ENCODE measurements at places on chromosomes 6 and 20.

GRCh38 chr6:27669295-27669623 is 196.4 kb upstream of the ZNF184 start:
- no peak for DNase-seq

GRCh38 chr6:132491303-132491702 is 21.6 kb downstream of the STX7 start:
- no peak for DNase-seq

- DNase-seq = no peak
Measured at GRCh38 chr6:75608956-75609533, 7.4 kb downstream of the SENP6 start.

DNA sequence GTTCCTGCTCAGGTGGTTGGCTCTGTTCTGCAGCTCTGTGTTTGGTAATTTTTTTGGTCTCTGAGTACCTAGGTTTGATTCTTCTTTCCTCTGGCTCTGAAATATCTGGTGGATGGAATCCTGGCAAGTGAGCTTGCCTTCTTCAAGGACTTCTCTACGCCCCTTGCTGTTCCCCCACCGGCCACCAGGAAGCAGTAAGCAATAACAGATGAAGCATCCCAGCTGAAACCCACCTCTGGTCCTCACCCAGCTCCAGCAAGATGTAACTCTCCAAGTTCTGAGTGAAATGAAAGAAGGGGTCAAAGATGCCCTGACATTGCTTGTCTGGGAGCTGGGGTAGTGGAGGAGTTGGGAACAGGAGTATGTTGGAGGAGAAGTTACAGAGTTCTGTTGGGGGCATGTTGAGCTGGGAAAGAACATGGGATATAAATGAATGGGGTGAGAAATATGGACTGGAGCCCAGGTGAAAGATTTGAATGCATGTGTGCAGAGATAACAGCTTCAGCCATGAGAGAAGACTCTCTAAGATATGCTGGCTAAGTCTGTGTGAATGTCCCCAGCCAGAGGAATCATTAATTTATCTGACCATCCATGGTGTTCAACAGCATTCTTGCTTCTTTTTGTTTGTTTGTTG is 51.3 kb upstream of the GLP1R start:
- DNase-seq = peak; percentile 83

- no peak for DNase-seq
Measured at GRCh38 chr6:44606504-44606903, 219.0 kb downstream of the CDC5L start.

GRCh38 chr6:100257793-100258395 is 206.8 kb downstream of the SIM1 start:
- DNase-seq = no peak

DNA sequence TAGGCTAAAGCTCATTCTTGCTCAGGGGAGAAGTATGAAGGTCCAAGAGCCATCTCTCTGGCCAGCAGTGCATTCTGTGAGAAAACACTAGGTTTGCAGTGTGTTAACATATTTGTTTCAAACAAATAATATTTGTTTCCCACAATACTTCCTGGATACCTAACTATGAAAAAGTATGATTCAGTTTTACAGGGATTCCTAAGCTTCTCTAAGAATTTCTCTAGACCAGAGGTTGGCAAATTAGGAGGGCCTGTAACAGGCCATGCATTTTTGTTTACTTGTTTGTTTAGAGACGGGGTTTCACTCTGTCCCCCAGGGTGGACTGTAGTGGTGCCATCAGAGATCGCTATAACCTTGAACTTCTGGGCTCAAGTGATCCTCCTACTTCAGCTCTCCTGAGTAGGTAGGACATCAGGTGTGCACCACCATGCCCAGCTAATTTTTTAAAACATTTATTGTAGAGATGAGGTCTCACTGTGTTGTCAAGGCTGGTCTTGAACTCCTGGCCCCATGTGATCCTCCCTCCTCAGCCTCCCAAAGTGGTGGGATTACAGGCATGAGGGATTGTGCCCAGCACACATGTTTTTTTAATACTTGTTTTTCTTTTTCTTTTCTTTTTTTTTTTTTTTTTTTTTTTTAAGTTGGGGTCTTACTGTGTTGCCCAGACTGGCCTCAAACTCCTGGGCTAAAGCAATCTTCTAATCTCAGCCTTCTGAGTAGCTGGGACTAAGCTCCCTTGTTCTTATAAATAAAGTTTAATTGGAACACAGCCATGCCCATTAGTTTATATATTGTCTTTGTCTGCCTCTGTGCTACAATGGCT is 71.7 kb downstream of the ADGRG6 start:
- no peak for DNase-seq

DNA sequence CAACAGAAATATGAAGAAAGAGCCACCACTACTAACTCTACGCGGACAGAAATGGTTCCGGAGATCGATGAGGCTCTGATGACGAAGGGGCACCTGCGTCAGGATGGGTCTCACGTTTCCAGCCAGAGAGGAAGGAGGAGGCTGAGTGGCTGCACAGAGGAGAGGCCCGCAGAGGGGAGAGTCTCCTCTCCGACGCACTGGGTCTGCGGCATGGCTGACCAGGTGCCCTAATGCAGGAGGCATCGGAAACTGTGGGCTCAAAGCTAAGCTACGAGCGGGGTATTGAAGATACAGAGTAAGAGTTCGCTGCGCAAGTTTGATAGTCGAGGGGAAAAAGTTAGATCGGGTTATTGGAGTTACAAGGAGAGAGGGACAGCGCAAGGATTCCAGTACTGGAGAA is 69.9 kb downstream of the TTLL2 start:
- DNase-seq = peak; percentile 27

- peak; percentile 29 for DNase-seq
Measured at GRCh38 chr20:51125780-51126179, 102.9 kb upstream of the KCNG1 start.

- no peak for DNase-seq
Measured at GRCh38 chr6:79687759-79688158, 56.6 kb downstream of the SH3BGRL2 start.

DNA sequence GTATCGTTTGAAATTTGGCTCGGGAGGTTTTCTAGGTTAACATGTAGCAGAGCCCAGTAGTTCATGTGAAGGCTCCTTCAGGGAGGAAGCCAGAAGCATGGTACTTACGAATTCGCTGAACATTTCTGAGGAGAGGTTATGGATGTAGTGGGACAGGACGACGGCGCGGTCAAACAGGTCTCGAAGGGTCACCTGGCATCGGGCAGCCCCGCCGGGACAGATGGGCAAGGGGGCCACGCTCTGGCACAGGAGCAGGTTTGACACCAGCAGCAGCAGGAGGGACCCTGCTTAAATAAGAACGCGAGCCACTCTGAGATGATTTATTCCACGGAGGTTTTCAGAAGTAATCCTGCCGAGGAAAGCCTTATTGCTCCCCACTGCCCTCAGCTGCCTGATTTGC is 2.5 kb downstream of the PRL start:
- no peak for DNase-seq

GRCh38 chr6:52499026-52499425 is 77.8 kb downstream of the TRAM2 start:
- DNase-seq = no peak

- no peak for DNase-seq
Measured at GRCh38 chr6:37663019-37663810, 34.5 kb downstream of the MDGA1 start.
